AG04450 (cell line): ENCODE measurements at places on chromosomes 4 and X.

GRCh38 chr4:22921936-22922335 lies 229.2 kb downstream of the GBA3 start:
- no peak for DNase-seq

GRCh38 chr4:139892973-139893736 lies 227.5 kb downstream of the MGST2 start:
- no peak for DNase-seq

DNA sequence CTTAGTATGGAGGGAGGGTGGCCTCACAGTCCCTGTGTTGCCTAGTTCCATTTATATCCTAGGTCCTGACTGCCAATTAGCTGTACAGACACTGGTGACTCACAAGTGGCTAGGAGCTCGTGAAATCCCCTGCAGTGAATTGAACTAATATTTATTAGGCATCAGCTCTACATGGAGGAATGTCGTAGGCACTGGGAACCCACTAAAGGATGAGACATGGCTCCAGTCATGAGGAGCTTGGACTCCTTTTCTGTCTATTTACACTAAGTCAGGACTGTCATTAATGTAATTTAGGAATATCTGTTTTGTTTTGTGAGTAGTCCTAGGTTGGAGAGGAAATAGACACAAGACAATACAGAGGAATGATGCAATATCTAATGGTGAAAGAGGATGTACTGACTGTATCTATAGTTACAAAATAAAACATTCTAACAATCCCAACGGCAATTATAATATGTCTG lies 67.7 kb downstream of the MID1IP1 start:
- no peak for DNase-seq

DNA sequence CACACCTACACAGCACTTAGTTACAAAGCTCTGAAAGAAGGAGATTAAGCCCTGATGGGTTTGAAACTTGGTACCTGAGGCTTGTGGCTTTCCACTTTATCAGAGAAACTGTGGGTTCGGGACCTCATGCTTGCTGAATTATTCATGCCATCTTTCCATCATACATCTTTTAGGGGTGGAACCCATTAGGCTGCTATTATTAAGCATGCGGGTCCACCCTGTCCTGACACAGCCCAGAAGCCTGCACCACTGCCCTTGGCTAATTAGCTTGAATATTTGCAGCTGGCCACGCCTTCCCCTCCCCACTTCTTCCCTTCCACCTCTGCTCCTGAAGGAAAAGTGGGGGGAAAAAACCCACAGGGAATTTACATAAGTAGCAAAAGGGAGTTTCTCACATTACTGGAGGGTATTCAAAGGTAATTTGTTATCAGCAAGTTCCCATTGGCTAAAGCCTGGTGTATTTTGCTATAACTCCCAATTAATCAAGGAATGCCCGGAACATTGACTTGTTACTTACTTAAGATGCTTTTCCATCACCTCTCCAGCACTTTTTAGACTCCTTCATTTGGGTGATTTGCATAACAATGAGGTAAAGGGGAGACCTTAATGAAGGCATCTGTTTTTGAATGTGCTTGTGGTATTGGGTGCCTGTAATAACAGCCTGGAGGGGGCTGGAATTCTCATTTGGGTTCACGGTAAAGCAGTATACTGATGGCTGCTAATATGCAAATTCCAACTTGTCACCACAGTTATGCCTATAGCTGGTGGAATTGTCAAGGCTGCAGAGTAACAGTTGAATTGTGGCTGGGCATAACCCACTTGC lies 231.7 kb upstream of the GATB start:
- no peak for DNase-seq

DNA sequence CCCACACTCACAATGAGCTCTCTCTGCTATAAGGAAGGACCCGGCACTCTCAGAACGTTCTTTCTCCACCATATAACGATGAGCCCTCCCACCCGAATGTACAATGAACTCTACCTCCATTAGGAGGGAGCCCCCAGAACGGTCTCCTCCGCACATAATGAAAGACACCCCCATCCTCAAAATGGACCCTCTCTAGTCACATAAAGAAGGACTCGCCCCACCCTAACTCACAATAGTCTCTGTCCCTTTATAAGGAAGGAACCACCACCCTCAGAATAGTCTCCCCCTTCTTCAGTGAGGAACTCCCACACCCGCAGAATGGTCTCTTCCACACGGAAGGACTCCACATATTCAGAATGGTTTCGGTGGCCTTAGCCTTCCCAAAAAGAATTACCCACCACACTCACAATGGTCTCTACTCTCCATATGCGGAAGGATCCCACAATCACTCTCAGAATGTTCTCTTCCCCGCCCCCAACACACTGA lies 477 bp downstream of the SLC35A2 start:
- no peak for DNase-seq

- no peak for DNase-seq
These were observed 30.1 kb downstream of the RASSF6 start for GRCh38 chr4:73589887-73590801.

DNA sequence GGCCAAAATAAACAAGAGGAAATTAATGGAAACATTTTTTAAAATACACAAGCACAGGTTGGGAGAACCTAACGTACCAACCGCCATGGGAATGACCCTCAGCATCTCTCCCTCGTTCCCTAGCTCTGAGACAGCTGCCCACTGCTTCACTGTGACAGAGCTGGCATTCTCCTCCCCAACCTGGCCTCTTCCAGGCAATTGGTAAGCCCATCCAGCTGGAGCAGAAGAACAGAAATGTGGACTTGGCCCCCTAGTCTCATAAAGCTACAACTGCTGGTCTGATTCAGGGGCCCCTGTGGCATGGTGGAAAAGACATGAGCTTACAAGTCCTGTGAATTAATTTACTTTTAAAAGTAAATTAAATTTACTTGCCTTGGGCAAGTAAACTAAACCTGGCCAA lies 245.1 kb downstream of the PTTG2 start:
- no peak for DNase-seq

GRCh38 chr4:14247767-14248166 lies 620.2 kb upstream of the BOD1L1 start:
- DNase-seq: no peak

GRCh38 chrX:17025621-17026302 lies 79.3 kb downstream of the REPS2 start:
- no peak for DNase-seq

- no peak for DNase-seq
These were observed 18.8 kb downstream of the SLC7A11 start for GRCh38 chr4:138223231-138223910.
